ENCODE measurements at places on chromosomes 1 and 21.
A peak's percentile ranks its signal among the peaks of the same experiment; 100 is the strongest.

- DNase-seq = no peak
Observed at GRCh38 chr1:45498279-45498678, 1.6 kb downstream of the CCDC163 start.

DNA sequence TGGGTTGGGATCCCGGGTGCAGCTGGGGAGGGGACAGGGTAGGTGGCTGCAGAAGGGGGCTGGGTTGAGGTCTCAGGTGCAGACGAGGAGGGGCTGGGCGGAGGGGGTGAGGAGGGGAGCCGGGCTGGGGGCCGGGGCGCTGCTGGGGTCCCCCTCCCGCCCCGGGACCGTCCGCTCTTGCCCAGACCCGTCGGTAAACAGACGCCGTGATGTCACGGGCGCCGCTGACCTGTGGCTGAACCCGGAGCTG is 22.3 kb downstream of the DHRS3 start:
- DNase-seq = no peak

- no peak for DNase-seq
Observed at GRCh38 chr1:3375245-3375644, 79.2 kb upstream of the ARHGEF16 start.

DNA sequence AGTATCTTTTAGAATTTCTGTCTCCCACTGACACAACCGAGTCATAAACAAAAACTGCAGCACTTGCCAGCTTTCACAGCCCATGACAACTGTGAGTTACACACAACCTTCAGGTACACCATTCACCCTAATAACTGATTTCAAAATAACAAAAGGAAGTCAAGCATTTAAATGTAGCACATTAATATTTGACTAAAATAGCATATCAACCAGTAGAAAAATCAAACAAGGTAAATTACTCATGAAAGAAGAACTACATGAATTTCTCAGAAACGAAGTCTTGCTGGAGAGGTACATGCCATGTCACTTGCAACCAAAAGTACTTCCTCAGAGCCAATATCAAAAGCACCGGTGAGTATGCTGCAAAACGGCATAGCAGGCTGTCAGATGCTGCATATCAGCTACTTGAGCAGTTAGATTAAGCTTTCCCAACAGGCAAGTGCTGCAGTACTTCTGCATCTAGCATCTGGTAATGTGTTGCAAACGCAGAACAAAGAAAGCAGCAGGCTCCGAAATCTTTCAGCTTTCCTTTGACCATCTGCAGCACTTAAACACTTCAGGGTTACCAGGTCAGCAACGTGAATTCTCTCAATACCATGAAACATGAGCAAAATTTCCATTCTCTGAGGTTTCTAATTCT is 223.2 kb downstream of the SMYD3 start:
- DNase-seq = no peak

DNA sequence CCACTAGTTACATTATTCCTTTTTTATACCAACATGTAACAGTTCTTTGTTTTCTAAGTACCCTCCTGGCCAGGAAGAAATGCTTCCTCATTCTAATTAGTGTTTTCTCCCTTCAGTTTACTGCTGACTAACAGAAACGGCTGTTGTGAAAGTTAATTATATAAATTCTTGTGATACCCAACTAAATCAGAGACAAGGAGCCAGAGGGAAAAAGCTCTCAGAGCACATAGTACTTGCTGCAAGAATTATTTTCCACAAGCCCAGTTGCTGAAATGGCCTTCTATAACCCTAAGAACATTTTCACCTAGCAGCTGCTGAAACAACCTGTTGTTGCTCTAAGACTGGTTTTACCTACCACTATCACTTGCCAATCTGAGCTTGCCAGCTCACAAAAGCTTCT is 82.4 kb downstream of the FAF1 start:
- DNase-seq = no peak

- no peak for DNase-seq
Observed at GRCh38 chr21:44792702-44793591, 8.7 kb downstream of the UBE2G2 start.

DNA sequence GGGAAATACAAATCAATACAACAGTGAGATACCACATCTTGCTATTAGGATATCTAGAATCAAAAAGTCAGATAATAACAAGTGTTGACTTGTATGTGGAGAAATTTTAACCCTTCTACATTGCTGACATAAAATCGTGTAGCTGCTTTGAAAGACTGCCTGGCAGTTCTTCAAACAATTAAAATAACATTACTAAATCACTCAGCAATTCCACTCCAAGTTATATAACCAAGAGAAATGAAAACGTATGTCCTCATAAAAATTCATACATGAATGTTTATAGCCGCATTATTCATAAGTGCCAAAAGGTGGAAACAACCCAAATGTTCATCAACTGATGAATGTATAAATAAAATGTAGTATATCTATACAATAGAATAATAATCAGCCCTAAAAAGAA is 164.6 kb downstream of the RASAL2 start:
- DNase-seq = no peak

- no peak for DNase-seq
Observed at GRCh38 chr1:228045871-228046270, 36.6 kb upstream of the ARF1 start.

- DNase-seq = no peak
Observed at GRCh38 chr1:235161685-235162327, 756 bp upstream of the RBM34 start.

GRCh38 chr1:21867451-21867996 is 55.5 kb downstream of the LDLRAD2 start:
- DNase-seq = no peak

DNA sequence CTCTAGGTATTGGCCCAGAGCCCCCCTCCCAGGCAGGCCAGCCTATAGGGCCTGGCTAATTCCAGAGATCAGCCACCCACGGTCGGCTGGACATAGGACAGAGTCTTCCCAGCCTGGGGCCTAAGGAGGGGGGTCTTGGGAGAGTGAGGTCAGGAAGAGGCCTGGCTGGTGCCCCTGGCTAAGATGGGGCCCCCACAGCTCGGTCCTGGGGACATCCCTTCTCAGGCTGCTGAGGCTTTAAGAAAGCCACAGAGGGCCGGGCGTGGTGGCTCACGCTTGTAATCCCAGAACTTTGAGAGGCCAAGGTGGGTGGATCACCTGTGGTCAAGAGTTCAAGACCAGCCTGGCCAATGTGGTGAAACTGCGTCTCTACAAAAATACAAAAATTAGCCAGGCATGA is 2.5 kb downstream of the C1orf167 start:
- no peak for DNase-seq

GRCh38 chr1:151419819-151420218 is 20.4 kb downstream of the PSMB4 start:
- no peak for DNase-seq

DNA sequence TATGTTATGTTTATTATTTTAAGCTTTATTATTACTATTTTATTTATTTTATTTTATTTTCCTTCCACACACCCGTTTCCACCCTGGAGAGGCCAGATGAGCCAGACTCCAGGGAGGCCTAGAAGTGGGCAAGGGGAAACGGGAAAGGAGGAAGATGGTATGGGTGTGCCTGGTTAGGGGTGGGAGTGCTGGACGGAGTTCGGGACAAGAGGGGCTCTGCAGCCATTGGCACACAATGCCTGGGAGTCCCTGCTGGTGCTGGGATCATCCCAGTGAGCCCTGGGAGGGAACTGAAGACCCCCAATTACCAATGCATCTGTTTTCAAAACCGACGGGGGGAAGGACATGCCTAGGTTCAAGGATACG is 468 bp upstream of the MX1 start:
- DNase-seq = no peak

GRCh38 chr1:115088115-115088778 is 1.1 kb downstream of the TSPAN2 start:
- no peak for DNase-seq

GRCh38 chr1:200178340-200178739 is 150.8 kb downstream of the NR5A2 start:
- no peak for DNase-seq

DNA sequence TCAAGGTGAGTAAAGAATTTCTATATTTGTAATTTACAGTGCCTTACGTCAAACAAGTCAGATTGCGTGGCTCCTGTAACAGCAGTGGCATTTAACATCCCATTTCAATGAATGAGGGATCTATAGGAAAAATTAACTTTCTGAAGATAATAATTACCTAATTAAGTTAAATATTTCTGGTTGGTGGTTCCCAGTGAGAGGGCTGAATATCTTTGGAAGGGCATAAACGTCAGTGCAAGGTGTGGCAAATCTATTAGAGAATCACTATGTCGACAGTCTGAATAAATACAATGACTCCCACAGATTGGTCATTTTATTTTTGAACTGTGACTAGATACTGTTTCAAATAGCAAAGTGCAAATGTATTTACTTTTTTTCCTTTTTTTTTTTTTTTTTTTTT is 80.0 kb downstream of the S1PR1 start:
- DNase-seq = no peak

DNA sequence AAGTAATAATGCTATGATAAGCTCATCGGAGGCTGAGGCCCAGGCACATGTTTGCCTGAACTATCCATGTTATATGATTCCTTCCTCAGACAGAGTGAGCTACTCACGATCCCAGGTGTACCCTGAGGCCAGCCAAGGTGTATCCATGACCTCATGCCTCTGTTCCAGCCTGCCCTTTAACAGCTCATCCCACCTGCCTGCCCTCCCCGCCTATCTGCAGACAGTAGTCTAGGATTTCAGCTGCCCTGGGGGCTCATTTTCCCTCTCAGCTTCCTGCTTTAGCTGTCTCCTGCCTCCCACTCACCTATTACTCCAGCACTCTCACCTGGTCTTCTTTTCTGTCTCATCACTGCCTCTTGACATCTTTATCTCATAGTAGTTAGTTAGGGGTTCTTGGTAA is 1.9 kb upstream of the IL24 start:
- DNase-seq = no peak

- peak; percentile 72 for DNase-seq
Observed at GRCh38 chr1:175192630-175193526, at the start of gene KIAA0040. KIAA0040 (minus strand) TSS chr1:175192776; CDS start chr1:175161013, 31,763 bp downstream.

GRCh38 chr1:174572771-174573170 is 125.0 kb downstream of the GPR52 start:
- no peak for DNase-seq

Data from stimulated activated CD8-positive, alpha-beta memory T cell treated with anti-CD3 and anti-CD28 coated beads, Interleukin-4, amount 100 ng/mL, for 24 hours (primary cell).